T-helper 2 cell (primary cell): ENCODE measurements at places on chromosomes 7 and 10.

DNA sequence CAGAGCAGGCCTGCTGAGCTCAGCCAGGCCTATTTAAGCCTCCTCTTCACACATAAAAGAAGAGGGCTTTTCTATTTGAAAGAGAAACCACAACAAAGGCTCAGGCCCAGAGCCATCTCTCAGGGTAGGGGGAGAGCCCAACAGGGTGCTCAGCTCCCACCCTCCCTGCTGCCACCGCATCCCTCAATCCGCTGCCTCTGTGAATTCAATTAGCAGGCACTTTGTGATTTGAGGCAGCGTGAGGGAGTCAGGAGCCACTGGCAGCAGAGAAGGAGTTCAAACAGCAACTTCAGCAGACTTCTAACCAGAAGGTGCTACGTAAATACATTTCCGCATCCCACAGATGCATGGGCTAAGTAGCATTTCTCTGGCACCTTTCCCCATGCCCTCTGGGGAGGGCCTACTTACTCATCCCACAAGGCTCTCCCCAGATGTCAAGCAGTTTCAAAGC, 45.2 kb downstream of the LRRC20 start:
- no peak for DNase-seq

- DNase-seq: no peak
Observed at GRCh38 chr7:56125831-56126230, 9.6 kb upstream of the NUPR2 start.

GRCh38 chr7:94043299-94043698, 39.1 kb upstream of the BET1 start:
- DNase-seq: no peak

- no peak for DNase-seq
Observed at GRCh38 chr7:158868764-158869410, 12.5 kb downstream of the DYNC2I1 start.

GRCh38 chr7:79781716-79782115, 328.2 kb upstream of the MAGI2 start:
- no peak for DNase-seq

- no peak for DNase-seq
Observed at GRCh38 chr10:131897297-131897899, 3.4 kb upstream of the PPP2R2D start.

DNA sequence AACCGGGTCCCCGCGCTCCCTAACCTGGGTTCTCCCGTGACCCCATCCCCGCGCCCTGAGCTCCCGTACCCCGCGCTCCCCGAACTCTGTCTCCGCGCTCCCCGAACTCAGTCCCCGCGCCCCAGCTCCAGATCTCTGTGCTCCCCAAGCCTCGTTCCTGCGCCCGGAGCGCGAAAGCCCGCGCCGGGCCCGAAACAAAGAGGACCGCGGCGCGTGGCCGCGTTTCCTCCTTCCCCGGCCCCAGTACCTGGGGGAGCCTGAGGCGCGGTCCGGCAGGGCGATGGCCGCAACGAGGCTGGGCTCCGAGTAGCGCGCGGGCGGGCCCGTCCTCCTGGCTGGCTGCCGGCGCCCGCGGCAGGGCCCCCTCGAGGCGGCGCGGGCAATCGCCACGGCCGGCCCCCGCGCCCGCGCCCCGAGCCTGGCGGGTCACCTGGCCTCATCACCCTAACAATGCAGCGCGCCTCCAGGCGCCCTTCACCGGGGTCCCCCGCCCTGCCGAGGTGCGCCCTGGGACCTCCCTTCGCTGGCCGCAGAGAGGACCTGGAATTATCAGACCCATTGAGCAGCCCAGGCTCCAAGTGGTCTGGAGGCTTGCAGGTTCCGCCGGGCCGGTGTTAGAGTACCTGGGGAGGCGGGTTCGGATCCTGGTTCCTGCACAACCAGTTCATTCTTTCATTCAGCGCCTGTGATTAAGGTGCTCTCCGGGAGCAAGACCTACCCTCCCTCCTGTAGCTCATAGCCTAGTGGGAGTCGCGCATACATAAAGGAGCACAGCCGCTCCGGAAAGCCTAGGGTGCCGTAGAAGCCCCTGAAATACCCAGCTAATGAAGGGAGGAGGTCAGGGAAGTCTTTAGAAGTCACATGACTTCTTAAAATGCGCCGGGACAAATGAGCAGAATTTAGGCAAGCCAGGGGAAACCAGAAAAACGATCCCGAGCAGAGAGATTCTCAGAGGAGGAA, at the start of gene TNS3:
TNS3 (minus strand) TSS at position 308 of the 960 bp plus-strand sequence. CDS start 142,475 bp downstream, outside the sequence.
- no peak for DNase-seq

GRCh38 chr7:87918740-87919139, 15.3 kb upstream of the ADAM22 start:
- DNase-seq: no peak

DNA sequence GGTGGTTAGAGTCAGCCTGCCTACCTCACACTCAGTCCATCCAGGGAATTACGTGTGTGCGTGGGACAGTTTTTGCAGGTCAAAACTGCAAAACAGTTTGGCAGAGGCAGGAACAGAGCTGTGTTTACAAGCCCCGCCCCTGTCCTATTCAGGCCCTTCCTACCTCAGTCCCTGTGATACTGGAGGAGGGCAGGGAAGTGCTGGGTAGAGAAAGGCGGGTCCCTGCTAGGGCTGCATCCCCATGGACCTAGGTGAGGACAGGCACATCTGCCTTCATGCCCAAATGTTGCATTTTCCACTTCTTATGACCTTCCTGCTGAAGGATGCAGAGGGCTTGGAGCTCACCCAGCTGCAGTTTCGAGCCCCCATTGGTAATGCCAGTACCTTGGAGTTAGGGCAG, 25.1 kb downstream of the SBDS start:
- DNase-seq: no peak

GRCh38 chr7:138184191-138184590, 107.9 kb downstream of the AKR1D1 start:
- no peak for DNase-seq

- DNase-seq: no peak
Observed at GRCh38 chr10:98354491-98354890, 60.5 kb downstream of the PYROXD2 start.

- no peak for DNase-seq
Observed at GRCh38 chr7:113636727-113637421, 281.9 kb downstream of the PPP1R3A start.

- DNase-seq: no peak
Observed at GRCh38 chr7:114663502-114663901, 248.9 kb downstream of the FOXP2 start.

DNA sequence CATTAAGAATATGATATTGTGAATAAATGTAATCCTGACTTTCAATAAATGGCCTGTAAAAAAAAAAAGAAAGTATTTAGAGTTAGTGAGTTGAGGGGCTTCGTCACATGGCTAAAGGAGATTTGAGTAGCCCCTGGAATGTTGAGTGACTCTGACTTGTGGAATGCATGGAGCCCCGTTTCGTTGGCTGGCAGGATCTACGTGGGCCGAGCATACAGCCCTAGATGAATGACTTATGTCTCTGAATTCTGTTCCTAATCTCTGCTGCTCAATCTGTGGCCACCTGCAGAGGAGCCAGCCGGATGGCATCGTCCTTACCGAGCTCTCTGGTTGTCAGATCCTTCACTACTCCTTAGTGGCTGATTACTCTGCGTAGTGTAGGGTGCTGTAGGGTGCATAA, 155.7 kb downstream of the MGMT start:
- DNase-seq: no peak

- DNase-seq: no peak
Observed at GRCh38 chr7:101333912-101334311, 12.3 kb upstream of the IFT22 start.

DNA sequence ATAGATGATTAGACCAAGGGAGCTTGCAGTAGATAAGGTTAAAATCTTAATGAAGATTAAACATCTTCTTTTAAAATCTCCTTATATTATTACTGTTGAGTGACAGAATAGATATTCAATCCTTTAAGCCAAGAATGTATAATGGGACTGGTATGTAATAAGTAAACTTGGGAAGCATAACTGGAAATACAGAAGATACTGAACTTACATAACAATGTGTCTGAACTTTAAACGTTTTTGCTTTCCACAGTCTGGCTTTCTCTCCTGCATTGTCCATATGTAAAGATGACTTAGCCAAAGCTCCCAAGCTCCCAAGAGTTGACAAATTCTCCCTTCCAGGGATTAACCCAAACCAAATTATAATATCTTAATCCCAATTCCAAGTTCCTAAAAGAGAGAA, 129.8 kb downstream of the KCND2 start:
- no peak for DNase-seq

DNA sequence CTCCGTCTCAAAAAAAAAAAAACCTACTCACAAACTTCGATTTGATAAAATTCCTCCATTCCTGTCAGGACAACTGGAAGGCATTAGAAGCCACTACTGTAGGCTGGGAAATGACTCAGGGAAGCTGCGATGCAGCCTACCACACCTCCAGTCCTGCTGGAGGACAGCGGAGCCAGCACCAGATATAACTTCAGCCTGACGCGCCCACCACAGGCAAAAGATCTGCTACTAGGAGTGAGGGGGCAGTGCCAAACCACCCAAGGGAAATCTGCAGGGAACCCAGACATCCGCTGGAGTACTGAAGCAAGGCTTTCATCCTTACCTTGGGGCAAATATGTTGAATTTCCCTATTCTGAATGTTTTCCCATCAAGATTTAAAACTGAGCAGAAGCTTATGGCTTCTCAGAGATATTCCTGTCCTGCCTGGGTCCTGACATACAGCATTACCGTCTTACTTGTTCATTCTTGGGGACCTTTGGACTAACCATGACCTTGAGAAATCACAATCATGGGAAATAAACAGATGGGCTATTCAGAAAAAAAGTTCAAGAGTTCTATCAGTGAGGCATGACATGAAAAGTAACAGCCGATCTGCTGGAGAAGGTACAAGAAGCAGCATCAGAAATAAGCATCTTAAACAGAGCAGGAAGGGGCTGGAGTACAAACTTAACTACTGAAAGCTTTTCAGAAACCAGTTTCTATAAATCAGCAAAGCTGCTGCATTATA, 20.4 kb downstream of the BCCIP start:
- no peak for DNase-seq

- no peak for DNase-seq
Observed at GRCh38 chr7:26381476-26382353, 90.1 kb downstream of the SNX10 start.

- no peak for DNase-seq
Observed at GRCh38 chr7:73612598-73613269, 11.6 kb downstream of the MLXIPL start.

DNA sequence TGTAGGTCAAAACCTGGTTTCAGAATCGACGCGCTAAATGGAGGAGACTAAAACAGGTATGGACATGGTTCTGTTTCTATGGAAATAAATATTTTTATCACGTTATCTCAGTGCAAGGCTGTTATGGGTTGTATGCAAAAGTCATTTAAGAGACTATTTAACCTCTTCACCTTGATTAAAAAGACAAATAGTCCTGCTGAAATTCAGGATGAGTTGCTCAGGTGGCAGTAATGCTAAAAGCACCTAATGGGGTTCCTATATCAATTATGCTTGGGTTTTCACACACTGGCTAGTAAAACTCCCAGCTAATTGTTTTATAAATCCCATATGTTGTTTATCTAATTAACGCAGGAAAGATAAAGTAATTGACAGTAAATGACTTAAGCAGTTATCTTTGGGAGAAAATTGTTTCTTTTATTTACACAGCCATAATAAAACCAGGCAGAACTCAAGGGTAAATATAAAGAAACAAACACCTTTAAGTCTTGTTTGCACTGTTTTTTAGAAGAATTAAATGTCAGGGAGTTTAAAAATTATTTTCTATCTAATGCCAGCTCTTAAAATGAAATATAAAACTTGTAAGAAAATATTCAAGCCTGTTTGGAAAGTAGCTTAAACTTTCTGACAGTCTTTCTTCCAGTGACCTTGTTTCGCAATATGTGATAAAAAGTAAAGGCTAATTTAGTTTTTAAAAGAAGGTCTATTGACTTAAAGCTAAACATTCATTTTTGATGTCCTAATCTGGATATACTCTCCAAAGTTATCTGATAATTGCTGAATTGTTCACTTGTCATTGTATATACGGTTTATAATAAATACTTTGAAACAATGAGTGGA, 3.2 kb downstream of the HHEX start:
- no peak for DNase-seq

- no peak for DNase-seq
Observed at GRCh38 chr7:2148189-2148588, 84.6 kb downstream of the MAD1L1 start.

DNA sequence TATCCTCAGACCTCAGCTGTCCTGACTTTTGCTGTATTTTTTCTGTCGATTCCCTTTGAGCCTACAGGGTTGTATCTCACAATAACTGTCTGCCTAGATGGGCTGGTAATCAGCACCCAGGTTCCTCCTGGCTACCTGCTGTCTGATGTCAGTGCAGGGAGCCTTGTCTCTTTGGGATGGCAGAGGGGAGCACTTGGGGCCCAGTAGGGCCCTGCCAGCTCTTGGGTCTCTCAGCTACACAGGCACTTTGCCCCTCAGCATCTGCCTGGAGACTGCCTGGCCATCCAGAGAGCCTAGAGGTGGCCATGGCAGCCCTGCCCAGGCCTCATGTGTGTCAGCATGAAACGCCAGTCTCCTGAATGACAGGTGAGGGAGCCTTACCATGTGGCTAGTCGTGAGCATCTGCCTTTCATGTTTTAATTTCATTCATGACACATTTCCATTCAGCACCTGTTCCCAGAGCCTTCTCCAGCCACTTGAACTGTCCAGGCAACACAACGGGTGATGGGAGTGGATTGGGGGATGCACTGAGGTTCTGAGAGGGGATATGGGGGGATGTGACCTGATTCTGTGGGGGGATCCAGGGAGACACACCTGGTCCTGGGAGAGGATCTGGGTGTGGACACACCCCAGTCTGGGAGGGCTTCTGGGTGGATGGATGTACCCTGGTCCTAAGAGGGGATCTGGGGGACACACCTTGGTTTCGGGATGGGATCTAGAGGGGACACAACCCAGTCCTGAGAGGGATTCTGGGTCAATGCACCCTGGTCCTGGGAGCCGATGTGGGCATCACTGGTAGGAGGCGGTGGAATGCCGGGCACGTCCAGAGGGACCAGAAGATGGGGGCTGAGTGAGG, 21.9 kb downstream of the ADCY1 start:
- DNase-seq: no peak

- DNase-seq: no peak
Observed at GRCh38 chr7:6158424-6159096, 113.9 kb downstream of the CYTH3 start.

- DNase-seq: no peak
Observed at GRCh38 chr10:22006379-22006884, 2.9 kb upstream of the DNAJC1 start.

DNA sequence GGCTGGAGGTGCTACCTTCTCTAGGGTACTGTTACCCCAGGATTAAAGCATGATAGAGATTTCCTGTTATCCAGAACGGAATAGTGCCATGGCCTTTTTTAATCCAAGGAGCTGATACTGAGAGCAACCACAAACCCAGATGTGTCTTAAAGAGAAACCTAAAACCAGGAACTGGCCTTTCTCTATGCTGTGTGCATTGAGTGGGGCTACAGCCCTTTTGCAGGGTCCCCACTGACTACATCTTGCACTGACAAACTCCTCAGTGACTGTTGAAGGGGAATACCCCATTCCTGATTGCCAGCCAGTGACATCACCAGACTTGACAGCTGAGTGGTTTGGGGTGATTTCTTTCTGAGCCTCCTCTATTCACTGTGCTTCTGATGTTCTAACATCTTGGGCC, 81.9 kb upstream of the CAPZA2 start:
- DNase-seq: no peak
